ENCODE measurements at places on chromosomes 7 and 10.

DNA sequence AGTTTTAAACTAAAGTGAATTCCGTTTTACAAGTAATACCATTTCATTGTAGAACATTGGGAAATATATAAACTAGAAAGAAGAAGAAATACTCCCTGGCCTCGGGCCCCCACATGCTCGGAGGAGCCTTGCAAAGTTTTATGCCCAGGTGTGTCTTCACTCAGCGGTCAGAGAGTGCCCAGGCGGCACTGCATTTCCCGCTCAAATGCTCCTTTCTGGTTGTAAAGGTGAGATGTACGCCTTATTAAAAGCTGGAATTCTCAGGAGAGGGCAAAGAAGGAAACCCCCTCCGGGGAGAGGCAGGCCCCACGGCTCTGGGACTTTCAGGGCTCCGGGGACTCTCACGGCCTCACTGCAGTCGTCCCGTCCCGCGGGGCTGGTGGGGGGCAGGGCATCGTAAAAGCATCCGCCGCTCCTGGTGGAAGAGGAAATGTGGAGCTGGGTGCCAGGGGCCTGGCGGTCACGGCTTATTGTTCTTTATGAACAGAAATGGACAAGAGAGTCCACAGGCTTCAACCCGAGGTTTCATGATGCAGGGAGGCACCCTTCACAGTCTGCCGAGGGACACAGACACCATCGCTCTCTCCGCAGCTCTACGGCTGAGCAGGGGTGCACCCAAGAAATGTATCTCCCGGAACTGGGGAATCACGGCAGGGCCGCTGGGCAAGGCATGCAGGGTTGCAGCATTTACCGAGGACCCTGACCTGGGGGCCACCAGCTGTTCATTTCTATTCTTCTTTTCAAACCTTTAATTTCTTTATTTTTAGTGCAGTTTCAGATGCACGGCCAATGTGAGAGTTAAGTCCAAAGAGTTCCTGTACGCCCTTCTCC is 47.7 kb upstream of the INPP5A start:
- no peak for DNase-seq

DNA sequence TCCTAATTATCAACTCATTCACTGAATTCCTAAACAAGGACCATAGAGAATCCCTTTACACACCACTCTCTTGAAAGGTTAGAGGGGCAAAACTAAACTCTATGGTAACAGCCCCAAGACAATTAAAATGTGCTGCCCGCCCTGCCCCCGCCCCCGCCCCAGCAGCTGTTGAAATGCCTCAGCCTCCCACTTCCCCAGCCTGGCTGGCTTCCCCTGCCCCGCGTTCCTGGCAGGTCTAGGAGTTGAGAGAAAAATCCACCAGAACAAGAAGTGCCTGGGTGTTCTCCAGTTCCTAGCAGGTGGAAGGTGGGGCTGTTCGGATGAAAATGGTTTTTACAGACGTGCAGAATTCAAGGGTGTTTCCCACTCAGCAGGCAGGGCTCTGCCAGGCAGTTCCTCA is 109.5 kb upstream of the ZEB1 start:
- DNase-seq = no peak

DNA sequence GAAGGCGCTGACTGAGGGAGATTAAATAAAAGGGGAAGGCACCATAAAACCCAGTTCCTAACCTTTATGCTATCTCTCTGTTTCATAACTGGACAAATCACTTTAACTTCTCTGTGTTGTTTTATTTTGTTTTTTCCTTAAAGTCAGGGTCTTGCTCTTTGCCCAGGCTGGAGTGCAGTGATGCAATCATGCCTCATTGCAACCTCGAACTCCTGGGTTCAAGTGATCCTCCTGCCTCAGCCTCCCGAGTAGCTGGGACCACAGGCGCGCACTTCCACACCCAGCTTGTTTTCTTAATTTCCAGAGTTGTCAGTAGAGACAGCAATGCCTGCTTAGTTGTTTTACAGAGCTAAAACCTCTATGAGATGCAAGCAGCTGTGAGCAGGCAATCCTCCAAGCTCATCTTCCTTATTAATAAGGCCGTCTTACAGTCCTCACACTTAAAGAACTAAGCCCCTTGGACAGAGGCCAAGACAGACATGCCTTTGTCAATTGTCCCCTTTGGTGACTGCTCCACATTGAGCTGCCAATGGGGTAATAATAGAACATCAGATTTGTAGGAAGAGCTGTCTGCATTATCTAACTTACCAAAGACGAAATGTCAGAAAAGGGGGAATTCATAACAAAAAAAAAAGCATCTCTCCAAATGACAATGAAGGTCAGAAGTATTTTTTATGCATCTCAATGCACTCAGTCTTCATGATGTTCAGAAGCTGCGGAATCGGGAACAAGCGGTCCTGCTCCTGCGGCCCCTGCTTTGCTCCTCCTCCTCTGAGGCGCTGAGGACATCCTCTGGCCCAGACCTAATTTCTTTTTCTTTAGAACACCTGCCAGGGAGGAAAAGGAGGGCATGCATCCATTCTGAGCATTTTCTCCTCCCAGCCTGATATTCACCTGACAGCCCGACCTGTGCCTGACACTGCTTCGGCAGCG is 62.7 kb upstream of the RNF32 start:
- no peak for DNase-seq

DNA sequence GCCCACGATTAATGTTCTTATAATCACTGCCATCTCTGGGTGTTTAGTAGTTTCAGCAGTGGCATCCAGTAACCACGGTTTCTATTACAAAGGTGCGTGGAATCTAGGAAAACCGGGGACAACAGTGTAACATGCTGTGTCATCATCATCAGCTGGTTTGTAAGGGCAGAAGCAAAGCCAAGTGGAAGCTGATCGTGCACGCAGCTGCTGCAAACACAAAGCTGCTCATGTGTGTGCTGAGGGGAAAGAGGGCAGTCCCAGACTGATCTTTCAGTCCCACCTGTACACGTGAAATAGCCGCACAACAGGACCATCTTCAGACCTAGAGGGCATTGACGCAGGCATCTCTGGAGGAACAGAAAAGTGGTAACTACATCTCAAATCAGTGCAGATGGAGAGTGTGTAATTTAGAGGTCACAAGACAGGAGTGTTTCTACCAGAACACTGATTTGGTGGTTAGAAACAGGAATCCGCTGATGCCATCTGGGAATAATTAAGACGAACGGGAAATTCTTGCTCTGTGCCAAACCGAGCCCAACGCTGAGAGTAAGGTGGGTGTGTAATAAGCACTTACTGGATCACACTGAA is 13.4 kb downstream of the ANKRD16 start:
- no peak for DNase-seq

DNA sequence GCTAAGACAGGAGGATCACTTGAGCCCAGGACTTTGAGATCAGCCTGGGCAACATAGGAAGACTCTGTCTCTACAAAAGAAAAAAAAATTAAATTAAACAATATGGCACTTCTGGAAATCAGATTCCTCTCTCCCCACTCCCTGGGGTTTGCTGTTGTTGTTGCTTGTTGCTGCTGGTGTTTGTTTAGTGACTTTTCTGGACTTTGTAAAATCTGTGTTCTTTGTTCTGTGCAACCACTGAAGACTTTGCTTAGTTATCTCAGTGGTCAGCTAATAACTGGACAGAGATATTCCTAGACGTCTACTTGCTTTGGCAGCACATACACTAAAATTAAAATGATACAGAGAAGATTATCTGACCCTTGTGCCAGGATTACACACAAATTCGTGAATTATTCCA is 10.3 kb upstream of the WIPI2 start:
- DNase-seq = no peak

GRCh38 chr7:99392046-99392445 is 16.4 kb downstream of the PDAP1 start:
- DNase-seq = no peak

DNA sequence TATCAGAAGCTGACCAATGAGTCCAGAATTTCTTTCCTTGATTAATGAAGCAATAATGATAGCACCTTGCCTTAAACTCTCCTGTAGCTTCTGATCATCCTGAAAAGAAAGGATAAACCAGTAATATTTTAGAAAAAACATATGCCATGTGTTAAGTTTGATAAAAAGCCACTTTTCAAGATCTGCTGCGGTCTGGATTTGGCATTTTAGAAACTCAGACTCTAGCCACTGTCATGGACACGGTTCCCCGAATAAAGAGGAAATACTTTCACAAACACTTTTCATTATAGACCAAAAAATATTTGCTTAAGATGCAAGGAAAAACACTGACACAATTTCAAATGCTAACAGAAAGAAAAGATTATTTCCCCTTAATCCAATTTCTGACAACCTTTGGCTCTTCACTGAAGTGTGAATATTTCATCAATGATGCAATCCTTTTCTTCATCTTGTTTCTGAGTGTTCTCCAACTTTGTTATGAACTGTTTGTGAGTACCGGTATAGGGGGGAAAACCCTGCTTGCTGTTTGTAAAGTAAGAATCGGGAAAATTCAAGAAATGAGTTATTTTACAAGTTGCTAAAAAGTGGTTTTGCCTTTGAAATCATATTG is 329.5 kb downstream of the CRPPA start:
- DNase-seq = no peak

- no peak for DNase-seq
Measured at GRCh38 chr7:155861480-155861868, 49.2 kb upstream of the SHH start.

DNA sequence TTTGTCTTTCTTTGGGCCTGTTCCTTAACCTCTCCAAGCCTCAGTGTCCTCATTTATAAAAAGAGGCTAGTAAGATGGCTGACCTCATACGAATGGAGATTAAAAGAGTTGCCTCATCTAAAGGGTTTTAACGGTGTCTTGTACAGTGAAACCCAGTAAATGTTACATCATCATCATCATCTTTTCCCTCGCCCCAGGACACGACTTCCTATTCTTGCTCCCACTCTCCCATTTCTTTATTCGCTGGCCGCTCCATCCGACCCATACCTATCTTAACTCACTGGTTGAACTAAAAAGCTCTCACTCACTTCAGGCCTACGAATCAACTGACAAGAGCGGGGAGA is 554 bp downstream of the FRA10AC1 start:
- no peak for DNase-seq

DNA sequence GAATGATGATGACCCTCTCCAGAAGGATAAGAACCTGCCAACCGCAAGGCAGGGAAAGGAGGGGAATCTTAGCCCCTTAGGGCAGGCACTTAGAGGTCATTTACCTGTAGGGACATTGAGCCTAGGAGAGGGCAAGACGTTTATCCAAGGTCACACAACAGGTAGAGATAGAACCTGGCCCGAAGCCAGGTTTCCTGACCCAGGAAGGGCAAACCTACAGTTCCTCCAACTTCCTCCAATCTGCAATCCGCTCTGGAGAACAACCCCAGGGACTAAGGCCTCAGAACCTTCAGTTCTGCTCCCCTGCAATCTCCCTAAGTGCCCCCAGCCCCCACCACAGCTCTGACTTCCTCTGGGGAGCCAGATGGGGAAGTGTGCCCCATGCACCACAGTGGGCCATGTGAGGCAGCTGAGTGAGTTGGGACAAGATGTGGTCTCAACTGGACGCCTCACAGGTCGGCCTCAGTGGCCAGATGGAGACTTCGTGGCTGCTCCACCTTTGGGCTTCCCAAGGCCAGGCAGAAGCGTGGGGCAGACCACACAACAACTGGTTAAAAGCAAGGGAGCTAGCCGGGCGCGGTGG is 1.4 kb upstream of the PSAP start:
- DNase-seq = no peak

DNA sequence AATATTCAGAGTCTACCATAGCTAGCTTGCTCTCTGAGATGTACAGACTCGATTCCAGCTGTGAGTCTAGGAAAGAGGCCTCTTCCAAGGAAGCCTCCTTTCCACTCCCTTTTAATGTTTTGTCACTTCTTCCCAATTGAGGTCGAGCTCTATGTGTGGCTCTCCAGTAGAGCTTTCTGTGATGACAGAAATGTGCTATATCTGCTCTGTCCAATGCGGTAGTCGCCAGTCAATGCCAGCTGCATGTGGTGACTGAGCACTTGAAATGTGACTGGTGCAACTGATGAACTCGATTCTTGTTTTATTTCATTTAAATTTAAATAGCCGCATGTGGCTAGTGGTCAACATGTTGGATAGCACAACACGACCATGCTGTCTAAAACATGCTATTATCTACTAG is 387.0 kb upstream of the NRP1 start:
- no peak for DNase-seq

DNA sequence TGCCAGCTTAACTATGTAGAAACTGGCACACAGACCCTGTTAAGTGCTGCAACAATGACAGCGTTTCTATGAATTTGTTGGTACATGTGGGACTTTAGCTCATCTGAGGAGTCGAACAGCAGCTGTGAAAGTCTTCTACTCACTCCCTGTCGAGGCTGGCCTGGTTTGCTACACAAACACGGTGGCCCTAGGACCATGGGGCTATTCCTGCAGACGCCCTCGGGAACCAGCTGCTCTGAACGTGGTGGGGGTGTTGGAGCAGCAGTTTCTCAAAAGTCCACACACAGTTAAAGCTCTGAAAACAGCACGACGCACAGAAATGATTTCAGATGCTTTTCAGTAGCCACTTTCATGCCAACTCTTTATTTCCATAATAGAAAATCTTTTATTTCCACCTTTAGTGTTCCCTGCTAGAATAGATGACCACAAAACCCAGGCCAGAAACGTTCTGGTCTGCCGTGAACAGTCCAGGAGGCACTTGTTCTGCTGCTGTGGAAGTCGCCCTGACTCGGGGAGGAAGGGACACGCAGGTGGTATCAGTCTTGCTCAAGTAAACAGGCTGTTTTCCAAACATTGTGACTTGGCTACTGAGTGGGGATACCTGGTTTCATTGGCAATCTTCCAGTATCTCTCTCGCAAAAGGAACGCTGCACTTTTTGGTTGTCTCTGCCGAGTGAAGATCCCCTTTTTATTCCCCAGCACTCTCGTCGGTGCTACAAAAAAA is 21.5 kb downstream of the GUSB start:
- DNase-seq = no peak
